ENCODE measurements at places on chromosomes 16 and 17. TPM values are rescaled to one million over a fixed set of nuclear protein-coding genes. Genes with fewer than 3 reads are reported as not detected.

DNA sequence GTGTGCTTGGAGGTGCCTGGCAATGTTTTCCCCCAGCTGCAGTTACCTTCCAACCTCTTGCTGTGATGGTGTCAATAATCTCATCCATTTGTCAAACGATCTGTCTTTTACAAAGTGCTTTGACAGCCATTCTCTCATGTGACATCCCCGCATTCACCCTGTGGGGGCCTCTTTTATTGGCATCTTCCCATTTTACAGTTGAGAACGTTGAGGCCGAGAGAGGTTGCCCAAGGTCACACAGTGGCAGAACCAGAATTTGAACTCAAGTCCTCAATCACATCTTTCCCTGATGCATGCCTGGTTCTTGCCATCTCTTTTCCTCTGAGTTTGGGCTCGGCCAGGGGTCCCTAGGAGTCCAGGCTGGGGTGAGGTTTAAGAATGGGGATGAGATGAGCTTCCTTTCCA is 1.5 kb downstream of the TAOK2 start:
- no peak for DNase-seq

DNA sequence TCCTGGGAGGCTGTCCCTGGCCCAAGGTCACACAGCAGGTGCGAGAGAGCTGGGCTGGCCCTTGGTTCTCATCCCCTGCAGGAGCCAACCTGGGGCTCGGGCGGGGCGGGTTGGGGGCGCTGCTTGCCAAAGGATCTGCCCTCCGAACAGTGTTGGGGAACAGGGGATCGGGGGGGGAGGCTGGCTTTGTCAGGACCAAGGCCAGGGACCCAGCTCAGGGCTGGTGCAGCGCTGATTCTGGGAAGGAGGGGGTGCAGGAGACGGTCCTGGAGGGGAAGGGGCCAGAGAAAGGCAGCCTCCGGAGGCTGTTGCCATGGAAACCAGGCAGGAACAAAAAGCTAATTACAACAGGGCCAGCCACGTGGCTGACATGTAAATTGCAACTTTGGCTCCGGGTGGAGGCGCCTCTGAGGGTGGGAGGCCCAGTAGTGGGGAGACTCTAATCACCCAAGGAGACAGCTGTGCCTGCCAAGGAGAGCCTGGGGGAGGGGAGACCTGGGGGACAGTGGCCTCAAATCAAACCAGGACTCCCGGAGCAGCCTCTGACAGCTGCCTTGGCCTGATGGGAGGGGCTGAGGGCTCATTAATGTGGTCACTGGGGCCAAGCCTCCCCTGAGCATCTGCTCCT is 1.3 kb downstream of the TUBB3 start:
- DNase-seq = no peak

TBC1D3C gene
- not detected for total RNA-seq

LYRM1 gene
- 29.9 TPM for total RNA-seq
